Foreskin keratinocyte (primary cell): ENCODE measurements at places on chromosomes 4 and X. TPM values are rescaled to one million over a fixed set of nuclear protein-coding genes. Genes with fewer than 3 reads are reported as not detected.

DNA sequence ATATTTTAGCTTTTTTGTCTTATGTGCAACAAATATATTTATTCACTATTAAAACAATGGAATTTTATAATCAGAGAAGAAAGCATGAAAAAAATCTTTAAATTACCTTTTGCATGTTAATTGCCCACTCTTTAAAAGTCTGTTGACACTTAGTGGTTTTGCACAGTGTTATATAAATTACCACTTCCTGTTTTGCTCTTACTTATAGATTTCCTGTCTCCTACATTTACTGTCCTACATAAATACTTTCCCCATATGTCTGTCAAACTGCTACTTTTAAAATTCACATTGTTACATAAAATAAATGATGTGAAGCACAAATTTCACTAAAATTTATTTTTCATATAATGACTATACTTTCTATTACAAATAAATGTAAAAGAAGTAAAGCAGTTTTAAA, 161.1 kb upstream of the NDST4 start:
- no peak for DNase-seq

DNA sequence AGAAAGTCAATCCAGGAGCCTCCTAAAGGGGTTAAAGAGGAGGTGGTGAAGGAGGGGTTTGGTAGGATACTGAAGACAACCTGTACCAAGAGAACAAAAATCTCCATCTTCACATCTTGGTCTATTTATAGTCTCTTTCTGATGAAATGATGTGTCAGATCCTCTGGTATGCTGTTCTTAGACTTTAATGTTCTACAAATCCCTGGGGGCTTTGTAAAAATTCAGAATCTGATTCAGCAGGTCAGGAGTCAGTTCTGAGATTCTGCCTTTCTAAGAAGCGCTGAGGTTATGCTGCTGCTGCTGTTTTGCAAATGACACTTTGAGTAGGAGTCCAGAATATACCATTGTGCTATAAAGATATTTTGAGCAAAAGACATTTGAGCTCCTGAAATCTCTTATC, 172.9 kb upstream of the GLRA2 start:
- peak; percentile 76 for DNase-seq

GRCh38 chr4:38281371-38282071, 321.3 kb downstream of the PTTG2 start:
- peak; percentile 52 for DNase-seq

Gene VEGFD
- not detected in 2 replicates for polyA plus RNA-seq

Gene MGARP
- 0.27 and 0.30 TPM in 2 replicates for polyA plus RNA-seq

- no peak for DNase-seq
These were observed 54.4 kb downstream of the NBDY start for GRCh38 chrX:56783450-56783831.

- DNase-seq, result no peak
These were observed 235.2 kb downstream of the HEPH start for GRCh38 chrX:66399273-66399672.

DNA sequence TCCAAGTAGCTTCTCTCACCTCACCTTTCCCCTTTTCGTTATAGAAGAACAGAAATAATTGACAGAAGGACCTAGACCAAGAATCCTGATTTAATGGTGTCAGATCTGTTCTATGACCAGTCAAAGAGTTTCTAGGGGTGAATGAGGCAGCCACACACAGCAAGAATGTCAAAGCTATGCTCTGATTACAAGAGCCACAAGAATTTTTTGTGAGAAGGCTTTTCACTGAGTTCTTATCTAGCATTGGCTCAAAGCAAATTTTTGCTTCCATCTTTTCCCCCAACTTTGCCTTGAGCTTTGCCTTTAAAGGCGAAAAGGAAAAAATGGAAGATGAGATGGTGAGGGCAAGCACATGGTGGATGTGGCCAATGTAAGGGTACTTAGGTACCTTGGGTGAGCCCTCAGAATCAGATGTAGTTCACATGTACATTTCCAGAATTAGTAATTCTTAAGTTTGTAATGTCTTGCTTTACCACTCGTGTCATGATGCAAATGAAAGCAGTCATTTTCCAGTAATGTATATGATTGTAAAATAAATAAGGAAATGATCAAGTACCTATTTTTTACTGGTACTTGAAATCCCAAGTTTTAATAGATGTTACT, 23.5 kb downstream of the FMR1 start:
- no peak for DNase-seq

Gene TRO
- polyA plus RNA-seq, result 1.3 and 2.4 TPM in 2 replicates

DNA sequence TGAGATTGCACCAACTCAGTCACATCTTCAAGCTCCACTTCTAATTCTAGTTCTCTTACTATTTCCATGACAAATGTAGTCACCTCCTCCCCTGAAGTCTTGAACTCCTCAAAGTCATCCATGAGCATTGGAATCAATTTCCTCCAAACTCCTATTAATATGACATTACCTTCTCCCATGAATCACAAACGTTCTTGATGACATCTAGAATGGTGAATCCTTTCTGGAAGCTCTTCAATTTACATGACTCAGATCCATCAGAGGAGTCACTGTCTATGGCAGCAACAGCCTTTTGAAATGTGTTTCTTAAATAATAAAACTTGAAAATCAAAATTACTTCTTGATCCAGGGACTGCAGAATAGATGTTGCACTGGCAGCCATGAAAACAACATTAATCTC, 34.5 kb downstream of the GALNTL6 start:
- DNase-seq, result peak; percentile 14

DNA sequence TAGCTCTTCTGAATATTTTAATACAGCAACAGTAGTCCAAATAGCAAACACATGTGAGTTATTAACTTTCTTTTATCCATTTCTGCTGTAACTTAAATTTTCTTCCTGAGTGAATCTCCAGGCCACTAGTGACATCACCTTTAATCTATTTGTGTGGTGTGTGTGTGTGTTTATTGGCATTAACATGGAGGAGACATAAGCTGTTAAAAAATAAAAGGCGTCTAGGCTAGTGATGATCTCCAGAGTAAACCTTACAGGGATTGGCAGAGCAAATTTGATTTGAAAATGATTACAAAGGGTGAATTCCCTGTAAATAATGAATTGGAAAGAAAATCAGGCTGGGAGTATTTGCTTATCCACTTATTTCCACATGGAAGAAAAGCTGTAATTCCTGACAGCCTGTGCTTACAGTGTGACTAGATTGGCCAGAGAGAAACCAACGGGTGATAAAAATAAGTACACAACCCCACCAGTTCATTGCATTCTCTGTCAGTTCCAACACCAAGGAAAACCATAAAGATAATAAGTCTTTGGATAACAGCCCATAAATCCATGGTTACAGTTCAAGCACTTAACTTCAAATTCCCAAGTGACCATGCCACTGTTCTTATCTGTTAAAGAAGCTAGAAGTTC, 186.1 kb downstream of the ENOX2 start:
- no peak for DNase-seq

Gene PCYT1B
- 0.72 and 1.7 TPM in 2 replicates for polyA plus RNA-seq

Gene CA5B
- polyA plus RNA-seq, result 0.64 and 0.86 TPM in 2 replicates
